RWPE2 (cell line): ENCODE measurements at places on chromosomes 2 and 18.

- H3K36me3 ChIP-seq: no peaks in the 10 kb centered on the region
- H3K27me3 ChIP-seq: peaks cover 20% of the 10 kb centered on the region
- no peak for DNase-seq
- H3K27ac ChIP-seq: no peak within 1 kb of the TSS
- no peaks in the 10 kb centered on the region for H3K4me1 ChIP-seq
Measured at GRCh38 chr2:219309278-219309677, at the start of gene PTPRN. Gene PTPRN, minus strand, starts transcription at chr2:219309401. Its CDS starts 69 bp downstream, at chr2:219309332.

DNA sequence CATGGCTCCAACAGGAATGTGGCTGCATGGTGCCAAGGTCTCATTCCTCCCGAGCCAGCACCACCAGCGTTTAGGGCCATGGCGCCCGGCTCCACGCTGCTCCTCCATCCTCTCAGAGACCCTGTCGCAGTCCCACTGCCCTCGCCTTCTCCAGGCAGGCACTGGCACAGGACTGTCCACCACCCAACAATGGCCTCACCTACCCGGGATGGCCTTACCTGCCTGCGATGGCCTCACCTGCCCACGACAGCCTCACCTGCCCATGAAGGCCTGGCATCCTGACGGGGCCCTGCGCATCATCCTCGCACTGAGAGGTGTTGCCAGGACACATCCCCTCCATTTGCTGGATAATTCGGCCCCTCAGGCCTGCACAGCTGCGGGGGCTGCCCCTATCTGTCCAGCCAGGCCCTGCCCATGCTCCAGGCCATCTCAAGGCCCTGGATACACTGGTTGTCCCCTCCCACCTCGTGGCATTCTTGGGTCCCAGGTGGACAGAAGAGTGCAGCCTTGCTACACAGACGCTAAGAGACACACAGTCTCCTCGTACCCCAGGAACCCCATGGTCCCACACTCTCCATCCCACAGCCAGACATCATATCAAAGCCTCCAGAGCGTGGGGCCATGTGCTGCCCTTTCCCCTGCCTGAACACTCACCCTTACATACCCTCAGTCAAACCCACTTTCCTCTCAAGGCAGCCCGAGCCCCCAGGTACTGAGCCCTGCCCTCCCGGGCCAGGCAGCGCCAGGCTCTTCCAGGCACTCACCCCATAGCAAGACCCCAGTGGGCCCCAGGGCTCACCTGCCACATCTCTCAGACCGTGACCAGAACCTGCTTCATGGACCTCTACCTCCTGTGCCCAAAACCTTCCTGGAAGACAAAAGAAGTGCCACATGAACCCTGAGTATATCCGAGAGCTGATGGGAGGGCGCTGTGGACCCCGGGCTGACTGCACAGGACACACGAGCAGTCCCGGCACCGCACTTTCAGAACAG is 268.6 kb downstream of the EIPR1 start:
- no peak overlapping the region for H3K4me3 ChIP-seq
- H3K27ac ChIP-seq: no peak overlapping the region
- no peak for DNase-seq
- H3K36me3 ChIP-seq: no peaks in the 10 kb centered on the region
- H3K27me3 ChIP-seq: no peaks in the 10 kb centered on the region

DNA sequence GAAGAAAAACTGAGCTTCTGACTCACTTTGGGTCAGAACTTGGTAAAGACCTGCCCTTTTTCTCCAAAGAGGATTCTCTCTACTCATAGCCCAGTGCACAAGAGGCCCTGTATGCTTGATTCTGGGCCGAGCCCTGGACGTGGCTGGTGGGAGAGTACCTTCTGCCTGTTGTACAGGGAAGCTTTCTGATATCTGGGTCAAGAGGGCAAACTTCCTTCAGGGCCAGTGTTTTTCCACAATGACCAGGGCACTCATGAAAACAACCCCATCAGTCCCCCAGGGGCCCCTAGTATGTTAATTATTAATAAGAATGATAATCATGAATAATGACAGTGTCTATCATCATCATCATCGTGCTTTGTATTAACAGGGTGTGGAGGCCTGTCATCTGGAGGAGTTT is 90.0 kb downstream of the TGFA start:
- no peak overlapping the region for H3K27ac ChIP-seq
- H3K4me1 ChIP-seq: no peaks in the 10 kb centered on the region
- H3K4me3 ChIP-seq: no peak overlapping the region
- DNase-seq: no peak
- peaks cover 88% of the 10 kb centered on the region for H3K36me3 ChIP-seq

DNA sequence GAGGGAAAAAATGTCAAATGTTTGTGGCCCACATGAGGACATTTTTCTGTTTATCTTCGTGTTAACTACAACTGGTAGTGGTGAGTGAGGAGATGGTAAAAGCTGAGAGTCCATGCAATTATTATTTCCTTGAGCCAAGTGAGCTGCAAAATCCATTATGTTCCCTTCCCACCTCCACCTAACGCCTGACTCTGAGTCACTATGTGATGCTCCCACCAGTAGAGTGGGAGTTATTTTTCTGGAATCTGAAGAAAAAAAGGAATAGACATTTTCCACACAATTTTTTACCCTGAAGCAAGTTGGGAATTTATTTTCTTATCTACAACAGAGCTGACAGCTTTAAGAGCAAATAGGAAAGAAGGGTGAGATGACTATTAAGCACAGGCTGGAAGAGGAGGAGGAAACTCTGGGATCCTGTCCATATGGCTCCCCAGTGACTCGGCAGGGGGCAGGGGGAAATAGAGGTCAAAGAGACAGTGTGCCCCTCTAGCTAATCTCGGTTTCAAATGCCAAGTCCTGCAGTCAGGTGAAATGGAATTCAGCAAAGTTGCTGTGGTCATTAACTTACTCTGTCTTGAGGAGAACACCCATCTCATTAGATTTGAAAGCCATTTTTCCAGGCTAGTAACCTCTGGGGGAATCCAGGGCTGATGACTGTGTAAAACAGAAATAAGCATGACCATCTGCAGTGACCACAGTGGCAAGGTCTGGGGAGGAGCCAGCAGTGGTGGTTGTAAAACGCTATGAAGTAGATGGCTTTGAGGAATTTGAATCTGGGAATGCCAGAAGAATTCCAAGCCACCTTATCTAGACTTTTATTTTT is 463.9 kb downstream of the STK39 start:
- no peaks in the 10 kb centered on the region for H3K27me3 ChIP-seq
- DNase-seq: no peak
- H3K4me1 ChIP-seq: no peaks in the 10 kb centered on the region
- H3K36me3 ChIP-seq: no peaks in the 10 kb centered on the region

- DNase-seq: no peak
- H3K4me1 ChIP-seq: peaks cover 41% of the 10 kb centered on the region
- no peak overlapping the region for H3K4me3 ChIP-seq
- no peaks in the 10 kb centered on the region; the same call in 1 of the 2 replicates for H3K36me3 ChIP-seq
- no peaks in the 10 kb centered on the region for H3K27me3 ChIP-seq
- peak overlapping the region; percentile 86 for H3K27ac ChIP-seq
Measured at GRCh38 chr2:190570871-190571270, 36.3 kb upstream of the NEMP2 start.

GRCh38 chr2:150467621-150467963 is 19.9 kb downstream of the RND3 start:
- peaks cover 55% of the 10 kb centered on the region for H3K4me1 ChIP-seq
- DNase-seq: no peak
- no peak overlapping the region for H3K4me3 ChIP-seq
- H3K27ac ChIP-seq: peak overlapping the region; percentile 99
